ENCODE measurements at places on chromosomes 4 and X.

GRCh38 chr4:53365121-53365485, 758 bp downstream of the SCFD2 start:
- no peak for DNase-seq

GRCh38 chr4:968221-968620, 5.1 kb downstream of the DGKQ start:
- DNase-seq, result no peak

GRCh38 chr4:137408527-137409177, 123.6 kb downstream of the PCDH18 start:
- no peak for DNase-seq

GRCh38 chrX:2609431-2610238, 81.5 kb upstream of the CD99 start:
- DNase-seq, result no peak

DNA sequence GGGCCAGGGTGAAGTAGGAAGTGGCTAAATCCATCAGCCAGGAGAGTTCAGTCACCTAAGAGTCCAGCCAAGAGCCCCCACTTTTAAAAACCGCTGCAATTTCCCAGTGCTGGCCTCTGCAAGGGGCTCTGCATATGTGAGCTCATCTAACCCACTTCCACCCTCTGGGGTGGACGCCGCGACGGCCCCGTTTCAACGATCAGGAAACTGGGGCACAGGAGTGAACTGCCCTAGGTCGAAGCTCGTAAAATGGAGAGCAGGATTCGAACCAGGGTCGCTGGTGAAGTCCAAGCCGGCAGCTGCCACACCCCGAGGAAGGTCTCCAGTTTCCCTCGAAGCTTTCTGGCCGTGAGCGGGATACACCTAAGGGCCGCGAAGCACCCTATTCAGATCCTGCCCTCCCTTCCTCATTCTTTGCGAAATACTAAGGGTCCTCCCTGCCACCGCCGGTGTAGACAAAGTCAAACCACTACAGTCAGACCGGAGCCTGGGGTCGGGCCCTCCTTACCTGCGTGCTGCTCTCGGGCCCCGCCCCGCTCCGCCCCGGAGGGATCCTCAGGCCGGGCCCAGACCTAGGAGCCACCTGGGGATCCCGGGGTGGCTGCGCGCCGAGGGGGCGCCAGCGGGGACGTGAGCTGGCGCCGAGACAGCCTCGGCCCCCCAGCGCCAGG, 446 bp downstream of the EVC2 start:
- no peak for DNase-seq

DNA sequence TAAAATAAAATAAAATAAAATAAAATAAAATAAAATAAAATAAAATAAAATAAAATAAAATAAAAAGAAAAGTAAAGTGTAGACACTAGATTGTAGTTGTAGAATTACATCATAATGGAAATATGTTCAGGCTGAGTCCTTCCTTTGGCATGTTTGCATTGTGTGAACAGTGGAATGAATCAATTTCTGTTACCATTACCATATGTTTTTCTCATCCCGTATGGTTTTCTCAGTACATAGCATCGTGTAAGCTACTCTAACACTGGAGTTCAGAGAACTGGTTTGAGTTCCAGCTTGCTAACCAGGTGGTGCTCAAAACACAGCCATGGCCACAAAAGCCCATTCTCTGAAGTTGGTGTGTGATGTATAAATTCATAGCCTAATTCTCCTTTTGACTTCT, 45.9 kb downstream of the USP11 start:
- no peak for DNase-seq

DNA sequence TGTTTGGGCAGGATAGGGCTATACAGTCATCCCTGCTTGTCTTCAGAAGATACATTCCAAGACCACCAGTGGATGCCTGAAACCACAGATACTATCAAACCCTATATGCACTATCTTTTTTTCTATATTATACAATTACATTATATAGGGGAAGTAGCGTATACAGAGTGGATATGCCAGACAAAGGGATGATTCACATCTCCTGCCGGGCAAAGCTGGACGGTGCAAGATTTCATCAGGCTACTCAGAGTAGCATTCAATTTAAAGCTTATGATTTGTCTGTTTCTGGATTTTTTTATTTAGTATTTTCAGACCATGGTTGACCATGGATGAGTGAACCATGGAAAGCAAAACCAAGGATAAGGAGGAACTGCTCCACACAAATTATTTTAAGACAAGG, 7.0 kb upstream of the AMTN start:
- no peak for DNase-seq

- no peak for DNase-seq
These were observed 366.5 kb downstream of the FAT4 start for GRCh38 chr4:125681240-125681639.

DNA sequence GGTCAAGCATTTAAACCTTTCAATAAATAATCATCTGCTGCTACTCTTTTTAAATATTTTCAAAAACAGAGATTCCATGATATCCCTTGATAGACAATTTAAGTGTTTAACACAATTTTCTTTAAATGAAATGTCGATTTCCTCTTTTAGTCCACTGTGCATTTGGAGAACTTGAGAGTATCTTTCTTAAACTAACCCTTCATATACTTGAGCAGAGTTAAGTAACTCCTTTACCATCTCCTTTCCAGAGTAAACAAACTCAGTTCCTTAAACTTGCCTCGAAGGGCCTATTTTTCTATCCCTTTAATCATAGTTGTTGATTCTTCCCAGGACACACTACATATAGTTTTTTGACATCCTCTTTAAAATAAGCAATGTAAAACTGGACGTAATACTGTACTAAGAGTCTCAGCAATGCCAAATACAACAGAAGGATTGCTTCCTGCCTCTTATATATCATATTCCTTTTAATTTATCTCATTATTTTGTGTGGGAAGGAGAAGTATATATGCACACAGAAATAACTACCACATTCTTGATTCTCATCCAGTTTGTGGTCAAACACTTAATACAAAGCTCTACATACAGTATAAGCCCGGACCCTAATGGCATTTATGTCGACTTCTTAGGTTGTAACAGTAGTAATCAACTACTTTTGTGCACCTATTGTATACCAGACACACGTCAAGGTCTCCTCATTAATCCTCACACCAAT, 22.8 kb downstream of the RAB28 start:
- no peak for DNase-seq

GRCh38 chrX:13956998-13957397, 72.7 kb downstream of the GEMIN8 start:
- no peak for DNase-seq

All from GM12864 (cell line).